Adrenal gland (tissue), 19 donors: ENCODE measurements at places on chromosomes 16 and 17. TPM values are rescaled to one million over a fixed set of nuclear protein-coding genes. Genes with fewer than 3 reads are reported as not detected.

DNA sequence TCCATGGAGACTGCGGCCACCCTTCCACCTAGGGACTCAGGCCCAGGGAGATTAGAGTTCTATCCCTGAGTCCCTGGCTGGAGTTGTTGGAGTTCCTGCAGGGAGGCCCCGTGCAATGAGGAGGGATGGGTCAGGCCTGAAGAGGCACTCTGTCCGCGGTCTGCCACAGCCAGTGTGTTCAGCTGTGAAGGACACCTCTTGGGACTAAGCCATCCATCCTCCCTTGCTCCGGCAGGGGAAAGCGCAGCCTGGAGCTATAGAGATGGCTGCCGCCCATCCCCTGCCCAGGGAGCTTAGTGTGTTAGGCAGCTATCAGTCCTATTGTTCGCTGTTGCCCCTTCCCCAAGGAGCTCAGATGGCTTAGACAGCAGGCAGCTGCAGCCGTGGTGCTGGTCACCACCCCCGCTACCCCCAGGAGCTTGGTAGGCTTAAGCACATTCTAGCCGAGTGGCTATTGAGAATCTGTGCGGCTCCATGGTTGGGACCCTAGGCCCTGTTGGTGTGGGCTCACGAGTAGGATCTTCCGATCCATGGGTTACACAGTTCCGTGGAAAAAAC is 141.3 kb downstream of the CYB561 start:
- H3K4me1 ChIP-seq = no peaks in the 10 kb centered on the region
- H3K27me3 ChIP-seq = no peaks in the 10 kb centered on the region
- H3K4me3 ChIP-seq = no peak overlapping the region
- DNase-seq = no peak
- H3K36me3 ChIP-seq = no peaks in the 10 kb centered on the region
- H3K27ac ChIP-seq = no peak overlapping the region

- no peaks in the 10 kb centered on the region for H3K27me3 ChIP-seq
- DNase-seq = no peak
- no peak overlapping the region for H3K4me3 ChIP-seq
Measured at GRCh38 chr17:66764506-66764905, 70.4 kb upstream of the CACNG5 start.

The EVI2A gene
- total RNA-seq = 1.4 TPM

The CCL4 gene
- 3.6 TPM for total RNA-seq

DNA sequence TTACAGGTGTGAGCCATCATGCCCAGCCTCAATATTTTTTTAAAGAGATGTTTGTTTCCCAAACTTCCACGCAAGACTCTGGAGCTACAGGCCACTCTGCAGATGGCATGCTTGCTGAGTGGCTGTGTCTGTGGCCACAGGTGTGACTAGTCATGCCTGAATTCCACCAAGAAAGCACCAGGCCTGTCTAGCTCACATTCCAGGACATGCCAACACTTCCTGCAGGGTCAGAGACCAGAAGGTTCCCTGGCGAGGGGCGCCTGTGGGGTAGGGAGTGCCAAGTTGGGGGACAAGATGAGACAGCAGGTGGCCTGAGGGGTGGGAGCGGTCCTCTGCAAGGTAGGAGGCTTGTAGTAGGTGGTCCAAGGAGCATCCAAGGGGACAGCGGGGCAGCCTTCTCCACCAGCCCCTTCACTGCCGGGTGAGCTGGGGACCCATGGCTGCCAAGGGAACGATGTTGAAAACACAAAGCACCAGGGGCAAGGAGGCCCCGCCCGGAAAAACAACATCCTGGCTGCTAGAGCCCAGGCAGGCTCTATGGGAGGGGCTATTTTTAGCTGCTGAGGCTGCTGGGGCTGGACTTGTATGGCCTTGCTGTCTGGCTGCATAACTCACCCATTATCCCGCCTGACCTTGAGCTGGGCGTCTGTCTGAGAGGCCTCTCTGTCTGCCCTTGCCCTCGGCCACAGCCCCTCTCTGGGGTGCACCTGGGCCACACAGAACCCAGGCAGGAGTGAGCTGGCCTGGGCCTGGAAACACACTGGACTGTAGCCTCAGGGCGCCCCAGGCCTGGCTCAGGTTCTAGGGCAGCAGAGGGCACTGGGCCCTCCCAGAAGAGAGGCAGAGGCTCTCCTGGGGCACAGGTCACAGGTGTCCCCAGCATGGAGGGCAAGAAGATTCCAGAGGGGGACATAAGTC is 5.7 kb downstream of the TRIM47 start:
- DNase-seq = peak; percentile 92
- H3K27ac ChIP-seq = peak overlapping the region; percentile 84
- peaks cover 28% of the 10 kb centered on the region for H3K4me1 ChIP-seq
- no peaks in the 10 kb centered on the region for H3K27me3 ChIP-seq
- H3K36me3 ChIP-seq = peaks cover 8% of the 10 kb centered on the region
- H3K4me3 ChIP-seq = no peak overlapping the region

- H3K4me1 ChIP-seq = peaks cover 22% of the 10 kb centered on the region
- H3K27ac ChIP-seq = no peak overlapping the region
- H3K27me3 ChIP-seq = no peaks in the 10 kb centered on the region
- no peak for DNase-seq
- H3K4me3 ChIP-seq = no peak overlapping the region
- H3K36me3 ChIP-seq = no peaks in the 10 kb centered on the region
Measured at GRCh38 chr17:56956992-56957391, 3.9 kb downstream of the COIL start.

- peak; percentile 41 for DNase-seq
- no peaks in the 10 kb centered on the region for H3K36me3 ChIP-seq
- H3K4me3 ChIP-seq = no peak overlapping the region
- H3K27ac ChIP-seq = no peak overlapping the region
- H3K27me3 ChIP-seq = no peaks in the 10 kb centered on the region
Measured at GRCh38 chr16:75052481-75053202, 53.8 kb downstream of the ZNRF1 start.

- no peaks in the 10 kb centered on the region for H3K27me3 ChIP-seq
- no peak for DNase-seq
- no peak overlapping the region for H3K27ac ChIP-seq
- no peaks in the 10 kb centered on the region for H3K36me3 ChIP-seq
- H3K4me1 ChIP-seq = no peaks in the 10 kb centered on the region
Measured at GRCh38 chr16:79784007-79784406, 183.5 kb upstream of the MAF start.

- DNase-seq = no peak
- H3K36me3 ChIP-seq = no peaks in the 10 kb centered on the region
- no peak overlapping the region for H3K27ac ChIP-seq
- no peaks in the 10 kb centered on the region for H3K27me3 ChIP-seq
Measured at GRCh38 chr16:72036098-72036497, 18.2 kb upstream of the HP start.

The KRTAP4-11 gene
- total RNA-seq = not detected

DNA sequence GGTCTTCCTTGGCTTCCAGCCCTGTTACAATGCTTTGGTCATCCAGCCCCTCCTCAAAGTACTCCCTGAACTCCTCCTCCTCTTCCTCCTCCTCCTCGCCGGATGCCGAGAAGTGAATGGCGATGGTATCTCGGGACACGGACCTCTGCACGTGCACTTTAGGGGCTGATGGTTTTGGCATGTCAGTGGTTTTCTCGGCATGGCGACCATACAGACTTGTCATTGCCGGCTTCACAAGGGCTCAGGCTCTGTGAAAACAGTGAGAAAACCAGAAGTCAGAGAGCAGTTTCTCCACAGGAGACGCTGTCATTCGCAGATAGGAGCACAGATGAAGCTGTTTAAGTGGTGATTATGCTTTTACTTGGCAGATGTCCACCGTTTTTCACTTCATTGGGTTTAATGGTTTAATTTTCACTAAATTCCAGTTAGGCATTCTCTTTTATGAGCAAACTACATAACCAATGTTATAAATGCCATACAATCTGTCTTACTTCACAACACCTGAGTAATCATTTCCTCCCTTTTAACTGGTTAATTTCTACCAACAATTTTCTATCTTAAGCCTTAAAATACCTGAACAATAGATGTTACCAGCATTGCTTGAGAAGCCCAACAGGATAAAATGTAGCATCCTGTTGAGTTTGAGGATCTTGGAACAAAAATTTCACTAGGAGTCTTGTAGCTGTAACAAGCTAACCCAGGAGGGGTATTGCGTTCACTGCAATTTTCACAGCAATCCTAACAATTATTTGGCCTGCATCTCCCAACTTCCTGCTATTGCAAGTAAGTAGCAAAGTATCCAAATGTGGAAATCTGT is 48.9 kb downstream of the TEX2 start:
- DNase-seq = no peak
- peaks cover 27% of the 10 kb centered on the region for H3K4me1 ChIP-seq
- no peak overlapping the region for H3K4me3 ChIP-seq
- H3K36me3 ChIP-seq = no peaks in the 10 kb centered on the region

DNA sequence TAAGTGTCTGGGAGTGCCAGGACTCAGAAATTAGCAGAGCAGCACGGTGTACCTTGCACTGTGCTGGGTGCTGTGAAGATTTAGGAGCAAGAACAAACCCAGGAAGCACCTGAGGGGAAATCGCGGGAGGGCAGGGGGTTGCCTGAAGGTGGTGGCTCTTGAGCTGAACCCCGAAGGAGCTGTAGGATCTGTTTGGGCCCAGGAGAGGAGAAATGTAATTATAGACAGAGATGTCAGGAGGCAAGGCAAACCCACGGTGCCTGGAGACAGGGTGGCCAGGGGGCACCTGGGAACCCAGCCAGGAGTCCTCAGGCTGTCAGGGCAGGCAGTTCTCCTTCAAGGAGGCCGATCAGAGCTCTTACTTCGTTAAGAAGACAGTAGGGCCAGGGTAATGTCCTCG is 109.1 kb downstream of the C16orf78 start:
- no peak overlapping the region for H3K27ac ChIP-seq
- peaks cover 5% of the 10 kb centered on the region for H3K27me3 ChIP-seq
- no peaks in the 10 kb centered on the region for H3K4me1 ChIP-seq
- no peak for DNase-seq

GRCh38 chr16:47463771-47464624 is 2.9 kb downstream of the PHKB start:
- H3K27me3 ChIP-seq = no peaks in the 10 kb centered on the region
- H3K4me3 ChIP-seq = no peak overlapping the region
- no peak overlapping the region for H3K27ac ChIP-seq
- no peak for DNase-seq

- H3K27ac ChIP-seq = no peak overlapping the region
- no peaks in the 10 kb centered on the region for H3K36me3 ChIP-seq
- no peak for DNase-seq
Measured at GRCh38 chr16:12188061-12188934, 211.8 kb downstream of the SNX29 start.

The KCNH6 gene
- total RNA-seq = not detected

DNA sequence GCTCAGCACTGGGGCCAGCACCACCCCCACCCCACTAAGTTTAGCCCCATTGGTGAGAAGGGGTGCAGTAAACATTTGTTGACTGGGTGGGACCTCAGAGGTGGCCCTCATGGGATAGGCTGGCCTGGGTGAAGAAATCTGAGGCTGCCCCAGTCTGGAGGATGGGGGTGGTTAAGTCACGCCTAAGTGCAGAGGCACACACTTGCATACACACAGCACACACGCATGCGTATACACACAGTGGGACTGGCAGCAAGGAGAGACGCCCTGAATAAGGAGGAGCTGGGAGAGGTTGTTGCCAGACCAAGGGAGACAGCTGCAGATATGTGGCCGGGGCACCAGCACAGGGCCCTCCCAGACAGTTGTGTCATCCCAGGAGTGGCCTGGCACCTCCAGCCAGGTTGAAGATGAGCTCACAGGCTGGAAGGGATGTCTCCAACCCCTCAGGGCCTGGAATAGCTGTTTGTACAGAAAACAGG is 3.0 kb upstream of the BCAR1 start:
- H3K36me3 ChIP-seq = no peaks in the 10 kb centered on the region
- peak; percentile 56 for DNase-seq
- no peak overlapping the region for H3K4me3 ChIP-seq
- H3K27ac ChIP-seq = peak overlapping the region; percentile 37

The USP43 gene
- 0.29 TPM for total RNA-seq

GRCh38 chr16:8852534-8852933 is 16.3 kb downstream of the CARHSP1 start:
- peaks cover 18% of the 10 kb centered on the region for H3K4me1 ChIP-seq
- no peak for DNase-seq
- no peak overlapping the region for H3K4me3 ChIP-seq
- peak overlapping the region; percentile 23 for H3K27ac ChIP-seq
- peaks cover 66% of the 10 kb centered on the region for H3K36me3 ChIP-seq

GRCh38 chr17:29674281-29674680 is 51.6 kb upstream of the CORO6 start:
- peaks cover 16% of the 10 kb centered on the region for H3K4me1 ChIP-seq
- no peak overlapping the region for H3K4me3 ChIP-seq
- DNase-seq = no peak
